ENCODE measurements at places on chromosomes 13 and 19. TPM values are rescaled to one million over a fixed set of nuclear protein-coding genes. Genes with fewer than 3 reads are reported as not detected.

The ZNF566 gene
- total RNA-seq = 15.0 TPM

The TNFSF9 gene
- not detected for total RNA-seq

The SLC1A6 gene
- not detected for total RNA-seq

The KLHL1 gene
- total RNA-seq = not detected

The ZNF628 gene
- 2.5 TPM for total RNA-seq

The CYP2A7 gene
- total RNA-seq = not detected

The INSL3 gene
- not detected for total RNA-seq

The ZNF66 gene
- 1.9 TPM for total RNA-seq

The ODAD3 gene
- 0.34 TPM for total RNA-seq

The ZSCAN4 gene
- 0.57 TPM for total RNA-seq

The NBEA gene
- total RNA-seq = 21.1 TPM

The THSD8 gene
- 0.72 TPM for total RNA-seq

The NCR1 gene
- not detected for total RNA-seq

The NRTN gene
- total RNA-seq = 26.1 TPM

GRCh38 chr13:31901985-31902384 is 129.6 kb upstream of the FRY start:
- DNase-seq = no peak

GRCh38 chr13:98515818-98516465 is 61.0 kb downstream of the STK24 start:
- DNase-seq = no peak

DNA sequence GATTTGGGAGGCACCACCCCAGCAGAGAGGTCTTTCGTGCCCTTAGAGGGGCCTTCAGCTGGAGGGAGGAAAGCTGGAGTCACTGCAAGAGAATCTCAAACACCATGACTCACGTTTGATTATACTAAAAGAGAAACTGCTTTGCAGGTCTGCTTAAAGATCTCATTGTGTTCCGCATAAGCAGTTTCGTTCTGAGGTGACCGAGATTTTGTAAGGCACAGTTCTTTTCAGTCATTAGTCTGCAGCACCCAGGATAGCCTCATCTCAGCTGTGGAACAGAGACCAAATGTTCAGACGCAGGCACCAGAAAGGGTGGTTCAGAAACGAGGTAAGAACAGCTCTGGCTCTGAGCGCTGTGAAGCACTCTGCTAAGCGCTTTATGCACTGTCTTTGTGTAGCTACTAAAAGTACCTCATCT is 71.2 kb upstream of the GTF3A start:
- no peak for DNase-seq

DNA sequence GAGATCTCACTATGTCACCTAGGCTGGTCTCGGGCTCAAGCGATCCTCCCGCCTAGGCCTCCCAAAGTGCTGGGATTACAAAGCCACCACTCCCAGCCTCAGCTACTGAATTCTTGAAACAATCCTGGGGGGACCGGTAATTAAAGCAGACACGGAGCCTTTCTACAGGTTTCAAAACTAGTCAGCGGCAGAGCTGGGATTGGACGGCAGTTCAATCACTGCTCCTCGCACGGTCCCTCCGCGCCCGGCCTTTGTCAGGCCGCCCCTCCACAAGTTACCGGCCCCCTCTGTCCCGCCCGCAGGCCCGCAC is 229 bp downstream of the BORCS8 start:
- DNase-seq = no peak

GRCh38 chr13:51479199-51479523 is 26.3 kb upstream of the INTS6 start:
- DNase-seq = no peak

DNA sequence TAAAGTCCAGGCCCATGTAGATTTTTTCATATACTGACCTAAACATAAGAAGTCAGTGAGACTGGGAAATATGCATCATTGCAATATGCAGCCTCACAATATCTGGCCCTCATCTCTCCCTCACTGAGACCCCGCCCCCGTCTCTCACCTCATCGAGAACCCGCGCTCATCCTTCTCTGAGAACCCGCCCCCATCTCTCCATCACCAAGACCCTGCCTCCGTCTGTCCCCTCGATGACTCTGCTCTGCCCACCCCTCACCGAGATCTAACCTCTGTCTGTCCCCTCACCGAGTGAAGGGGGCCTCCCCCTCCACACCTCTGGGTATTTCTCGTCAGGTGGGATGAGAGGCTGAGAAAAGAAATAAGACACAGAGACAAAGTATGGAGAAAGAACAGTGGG is 20.5 kb upstream of the ZNF846 start:
- no peak for DNase-seq

- no peak for DNase-seq
Measured at GRCh38 chr19:18309525-18310064, 13.3 kb downstream of the LSM4 start.

DNA sequence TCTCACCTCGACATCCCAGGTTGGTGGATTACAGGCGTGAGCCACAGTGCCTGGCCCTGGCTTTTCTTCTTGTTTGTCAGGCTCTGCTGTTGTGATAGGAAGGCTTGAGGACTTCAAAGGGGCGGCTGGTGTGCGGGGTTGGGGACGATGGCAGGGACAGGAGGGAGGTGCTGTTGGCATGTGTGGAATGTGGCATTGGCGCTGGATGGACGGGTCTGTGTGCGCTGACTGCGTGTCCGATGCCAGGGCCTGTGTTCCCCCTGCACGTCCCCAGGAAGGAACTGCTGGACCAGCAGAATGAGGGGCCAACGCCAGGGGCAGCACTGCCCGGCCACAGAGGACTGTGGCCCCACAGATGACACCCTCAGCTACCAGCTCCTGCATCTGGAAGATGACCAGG is 12.7 kb upstream of the PTBP1 start:
- DNase-seq = no peak

GRCh38 chr19:47313754-47314295 is 4.2 kb downstream of the C5AR1 start:
- DNase-seq = no peak

DNA sequence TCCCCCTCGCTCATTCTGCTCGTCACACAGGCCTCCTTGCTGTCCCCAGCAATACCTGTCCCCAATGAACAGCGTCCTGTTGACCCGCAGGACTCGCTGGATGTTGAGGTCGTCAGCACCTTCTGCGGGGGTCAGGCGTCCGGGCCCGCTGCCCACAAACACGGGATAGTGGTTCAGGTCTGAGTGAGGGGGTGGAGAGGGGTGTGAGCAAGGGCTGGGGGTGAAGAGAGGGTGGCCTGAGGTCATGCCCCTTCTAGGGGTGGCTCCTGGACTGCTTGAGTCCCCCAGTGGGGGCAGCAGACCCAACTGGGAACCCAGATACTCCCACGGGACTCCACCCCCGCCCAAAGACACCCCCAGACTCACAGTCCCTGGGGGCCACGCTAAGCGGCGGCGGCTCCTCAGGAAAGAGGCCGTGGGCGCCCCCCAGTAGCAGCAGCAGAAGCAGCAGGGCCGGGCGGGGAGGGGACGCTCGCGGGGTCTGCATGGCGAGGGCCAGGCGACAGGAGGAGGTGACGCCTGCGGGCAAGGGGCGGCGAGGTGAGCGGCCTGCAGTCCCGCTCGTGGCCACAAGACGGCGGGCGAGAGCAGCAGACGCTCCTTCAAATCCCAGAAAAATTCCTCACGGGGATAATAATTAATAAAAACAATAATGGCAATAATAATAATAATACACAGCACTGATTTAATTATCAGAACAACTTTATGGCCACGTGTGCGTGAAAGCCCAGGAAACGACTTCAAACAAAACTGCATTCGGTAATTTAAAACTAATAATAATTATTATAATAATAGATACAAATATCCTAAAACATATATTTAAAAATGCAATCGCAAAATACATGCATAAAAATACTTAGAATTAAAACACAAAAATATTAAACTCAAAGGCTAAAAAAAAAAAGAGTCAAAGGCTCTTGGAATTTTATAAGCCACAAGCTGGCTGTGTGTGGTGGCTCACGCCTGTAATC is 1.2 kb downstream of the SEMA6B start:
- DNase-seq = no peak

- no peak for DNase-seq
Measured at GRCh38 chr13:30486230-30487074, 20.7 kb upstream of the HMGB1 start.

DNA sequence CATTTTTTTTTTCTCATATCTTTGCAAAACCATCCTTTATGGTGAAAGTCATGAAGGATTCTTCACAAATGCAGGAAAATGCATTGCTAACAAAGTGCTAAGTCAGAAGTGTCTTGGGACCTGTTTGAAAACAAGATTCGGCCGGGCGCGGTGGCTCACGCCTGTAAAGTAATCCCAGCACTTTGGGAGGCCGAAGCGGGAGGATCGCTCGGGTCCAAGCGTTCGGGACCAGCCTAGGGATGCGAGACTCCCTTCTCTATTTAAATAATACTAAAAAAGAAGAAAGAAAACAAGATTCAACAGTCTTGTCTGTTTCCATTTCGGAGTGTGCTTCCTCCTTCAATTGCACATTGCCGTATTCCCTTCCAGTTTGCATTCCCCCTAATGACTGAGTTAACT is 819 bp downstream of the EID2B start:
- no peak for DNase-seq

- no peak for DNase-seq
Measured at GRCh38 chr13:98535501-98536354, 41.2 kb downstream of the STK24 start.

DNA sequence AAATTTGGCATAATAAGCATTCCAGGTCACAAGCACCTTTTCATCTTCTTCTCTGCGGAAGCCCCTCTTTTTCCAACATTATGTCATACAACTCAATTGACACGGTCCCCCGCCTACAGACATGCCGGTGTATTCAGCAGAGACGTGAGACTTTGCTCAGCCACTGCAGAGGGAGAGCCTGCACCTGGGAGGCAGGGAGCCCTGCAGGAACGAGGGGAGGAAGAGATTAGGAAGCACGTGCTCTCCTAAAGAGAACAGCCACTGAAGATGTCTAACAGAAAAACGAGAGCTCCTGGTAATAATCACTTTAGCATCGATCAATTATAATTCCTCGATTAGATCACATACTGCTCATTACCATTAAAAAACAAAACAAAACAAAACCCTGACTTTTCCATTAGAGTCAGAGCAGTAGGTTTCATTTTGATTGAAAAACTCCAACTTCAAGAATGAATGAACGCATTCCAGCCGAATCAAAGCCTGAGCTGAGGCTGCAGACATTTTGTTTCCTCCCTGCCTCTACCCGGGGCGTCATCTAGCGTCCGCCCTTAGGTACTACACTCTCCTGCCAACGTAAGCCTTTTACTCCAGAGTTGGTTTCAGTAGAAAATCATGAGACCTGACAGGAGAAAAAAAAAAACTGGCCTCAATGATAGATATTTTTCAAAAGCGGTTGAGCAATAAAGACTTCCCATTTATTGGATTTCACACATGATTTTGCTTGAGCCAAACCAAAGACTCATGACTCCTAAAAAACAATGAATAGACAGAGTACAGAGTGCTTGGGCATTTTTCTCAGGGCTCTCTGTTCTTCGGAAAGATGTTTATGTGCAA is 194.5 kb downstream of the KATNAL1 start:
- peak; percentile 78 for DNase-seq

GRCh38 chr19:10021863-10022262 is 8.6 kb downstream of the RDH8 start:
- DNase-seq = no peak

- DNase-seq = no peak
Measured at GRCh38 chr13:42275098-42275471, 3.1 kb downstream of the AKAP11 start.

DNA sequence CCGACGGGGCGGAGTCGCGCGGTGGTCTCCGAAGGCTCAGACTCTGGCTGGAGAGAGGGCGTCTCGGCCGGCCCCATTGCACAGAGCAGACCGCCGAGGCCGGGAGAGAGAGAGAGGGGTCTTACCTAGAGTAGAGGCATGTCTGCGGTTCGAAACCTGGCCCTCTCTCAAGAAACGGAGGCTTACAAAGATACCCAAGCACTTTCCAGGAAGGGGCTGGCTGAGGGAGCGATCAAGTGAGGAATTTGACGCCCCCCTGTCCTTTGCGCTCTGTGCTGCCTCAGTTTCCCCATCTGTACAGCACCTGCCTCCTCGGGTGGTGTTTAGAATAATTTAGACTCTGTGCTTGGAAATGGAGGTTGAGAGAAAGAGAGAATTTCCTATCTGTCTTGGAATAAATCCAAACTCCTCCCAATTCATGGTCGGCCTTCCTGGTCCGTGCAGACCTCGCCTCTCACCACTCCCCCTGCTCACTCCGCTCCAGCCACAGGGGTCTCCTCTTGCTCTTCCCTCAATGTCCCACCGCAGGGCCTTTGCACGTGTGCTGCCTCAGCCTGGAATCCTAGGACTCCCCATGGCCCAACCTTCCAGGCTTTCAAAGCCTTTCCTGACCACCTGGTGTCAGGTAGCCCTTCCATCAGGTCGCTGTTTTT is 658 bp upstream of the ISOC2 start:
- no peak for DNase-seq

GRCh38 chr13:76829572-76830327 is 56.5 kb downstream of the KCTD12 start:
- peak; percentile 64 for DNase-seq

- DNase-seq = peak; percentile 87
Measured at GRCh38 chr13:110538632-110539031, 22.9 kb downstream of the RAB20 start.

DNA sequence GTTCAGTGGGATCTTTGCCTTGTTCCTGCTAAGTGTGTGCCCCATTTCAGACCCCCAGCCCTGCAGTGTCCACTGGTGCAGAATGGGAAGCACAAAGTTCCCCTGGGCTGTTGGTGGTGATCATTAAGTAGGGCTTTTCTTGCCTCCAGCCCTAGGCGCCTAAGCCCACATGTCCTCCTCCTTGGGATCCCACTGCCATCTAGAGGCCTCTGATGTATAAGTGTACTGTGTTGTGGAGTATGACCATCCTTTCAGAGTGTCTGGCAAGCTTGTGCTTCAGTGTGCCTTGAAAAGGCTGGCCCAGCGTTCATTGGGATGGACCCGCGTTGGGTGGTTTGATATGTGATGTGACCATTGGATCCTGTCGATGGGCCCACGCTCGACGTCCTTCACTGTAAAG is 71.2 kb downstream of the WASF3 start:
- DNase-seq = no peak

GRCh38 chr13:76175961-76176725 is 540.0 kb downstream of the LMO7 start:
- no peak for DNase-seq

DNA sequence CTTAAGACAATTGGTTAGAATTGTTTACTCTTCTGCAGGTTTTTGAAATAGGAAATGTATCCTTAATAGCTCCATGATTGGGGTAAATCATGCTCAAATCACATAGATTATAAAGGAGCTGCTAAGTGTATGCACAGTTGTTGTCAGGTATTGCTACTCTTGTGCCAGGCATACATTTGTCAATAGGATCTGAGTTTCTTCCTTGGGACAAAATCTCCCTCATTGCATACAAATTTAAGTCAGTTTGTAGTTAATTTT is 109.3 kb upstream of the MLNR start:
- DNase-seq = no peak
